GM06990 (cell line): ENCODE measurements at places on chromosomes 6 and 20.

GRCh38 chr20:61896058-61896961 is 169.4 kb downstream of the TAF4 start:
- DNase-seq: no peak

GRCh38 chr6:150212778-150213177 is 69.9 kb downstream of the PPP1R14C start:
- no peak for DNase-seq

GRCh38 chr6:161407581-161407980 is 133.7 kb upstream of the AGPAT4 start:
- DNase-seq: no peak

GRCh38 chr6:52550870-52551269 is 26.0 kb downstream of the TRAM2 start:
- no peak for DNase-seq

DNA sequence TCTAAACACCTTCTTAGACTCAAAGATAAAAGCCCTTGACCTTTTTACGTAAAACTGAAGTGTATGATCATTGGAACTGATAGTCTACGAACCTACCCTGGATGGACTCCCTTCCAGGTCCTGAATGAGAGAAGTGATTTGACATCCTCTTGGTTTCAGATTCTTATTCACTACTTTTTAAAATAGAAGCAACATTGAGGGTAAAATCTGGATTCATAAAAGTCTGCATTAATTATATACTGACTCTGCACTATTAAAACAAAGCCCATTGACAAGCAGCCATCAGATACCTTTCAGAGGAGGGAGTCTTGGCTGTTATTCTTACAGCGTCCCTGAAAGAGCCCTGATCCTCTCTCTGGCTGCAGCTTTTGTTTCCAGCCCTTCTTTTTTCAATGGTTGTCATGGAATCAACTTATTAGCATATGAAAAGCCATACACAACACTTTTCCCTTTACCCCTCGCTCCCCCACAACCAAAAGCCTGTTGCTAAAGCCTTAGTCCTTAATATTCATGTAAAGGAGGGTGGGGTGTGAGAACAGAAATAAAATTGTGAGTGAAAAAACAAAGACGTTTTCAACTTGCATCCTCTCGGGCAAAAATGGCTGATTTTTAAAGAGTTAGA is 270.0 kb upstream of the MARCKS start:
- DNase-seq: no peak

GRCh38 chr6:337805-338368 is 45.6 kb downstream of the DUSP22 start:
- DNase-seq: no peak

GRCh38 chr6:28839443-28840120 is 84.2 kb downstream of the TRIM27 start:
- no peak for DNase-seq

DNA sequence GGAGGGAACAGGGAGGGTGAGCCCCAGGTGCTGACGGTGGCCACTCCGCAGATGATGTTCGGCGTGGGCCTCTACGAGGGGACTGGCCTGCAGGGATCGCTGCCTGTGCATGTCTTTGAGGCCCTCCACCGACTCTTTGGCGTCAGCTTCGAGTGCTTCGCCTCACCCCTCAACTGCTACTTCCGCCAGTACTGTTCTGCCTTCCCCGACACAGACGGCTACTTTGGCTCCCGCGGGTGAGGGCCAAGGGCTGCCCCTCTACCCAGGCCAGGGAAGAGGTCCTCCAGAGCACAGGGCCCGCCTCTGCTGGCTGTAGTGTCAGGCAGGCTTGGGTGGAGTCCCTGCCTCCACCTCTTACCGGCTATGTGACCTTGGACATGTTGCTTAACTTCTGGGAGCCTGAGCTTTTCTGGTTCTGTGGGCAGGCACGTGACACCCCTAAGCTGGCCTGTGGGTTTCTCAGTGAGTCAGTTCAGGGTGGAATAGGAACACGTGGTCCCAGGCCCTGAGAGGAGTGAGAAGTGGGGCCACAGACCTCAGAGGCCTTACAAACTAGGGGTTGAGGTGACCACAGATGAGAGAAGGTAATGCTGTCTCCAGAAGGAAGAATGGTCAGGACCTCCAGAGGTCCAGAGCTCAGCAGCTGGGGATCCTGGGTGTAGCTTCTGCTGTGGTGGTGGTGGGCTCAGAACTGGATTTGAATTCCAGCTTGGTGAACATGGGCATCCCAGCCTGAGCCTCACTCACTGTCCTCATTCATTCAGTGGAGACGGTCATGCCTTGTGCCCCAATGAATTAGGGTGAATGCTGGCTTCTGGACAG is 11.9 kb downstream of the PCIF1 start:
- no peak for DNase-seq

DNA sequence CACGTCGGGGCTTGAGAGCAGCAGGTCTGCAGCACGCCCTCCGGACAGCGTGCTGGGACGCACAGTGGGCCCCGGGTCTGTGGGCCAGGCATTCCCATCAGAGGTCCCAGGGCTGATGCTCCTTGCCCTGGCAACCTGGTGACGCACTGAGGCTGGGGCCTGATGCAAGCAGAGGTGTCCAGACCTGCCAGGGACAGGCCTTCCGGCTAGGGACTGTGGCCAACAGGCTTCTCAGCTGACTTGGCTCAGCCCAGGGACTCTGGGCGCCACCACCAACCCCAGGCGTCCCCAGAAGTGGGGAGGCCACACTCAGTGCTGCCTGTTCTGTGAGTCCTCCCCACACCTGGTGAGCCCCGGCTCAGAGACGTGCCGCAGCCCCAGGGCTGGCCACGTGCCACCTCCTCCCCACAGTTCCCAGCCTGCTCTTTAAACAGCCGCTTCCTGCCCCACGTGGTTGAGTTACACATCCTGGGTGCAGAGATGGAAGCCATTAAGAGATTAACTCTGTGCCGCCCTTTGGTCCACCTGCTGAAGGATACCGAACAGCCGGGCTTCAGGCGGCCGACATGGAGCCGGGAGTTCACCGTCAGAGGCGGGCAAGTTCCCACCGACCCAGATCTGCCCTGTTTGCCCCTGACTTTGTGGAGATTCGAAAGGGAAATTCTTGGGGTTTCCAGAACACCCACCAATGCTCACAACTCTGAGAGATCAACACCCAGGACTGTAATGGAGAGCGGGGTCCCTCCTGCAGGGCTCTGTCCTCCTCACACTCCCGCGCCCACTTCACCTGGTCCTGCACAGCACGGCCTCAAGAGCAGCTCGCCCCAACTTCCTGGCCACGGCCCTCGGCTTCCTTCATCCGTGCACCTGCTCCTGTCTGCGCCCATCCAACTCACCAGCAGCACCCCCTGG is 37.6 kb upstream of the ZBP1 start:
- DNase-seq: no peak

DNA sequence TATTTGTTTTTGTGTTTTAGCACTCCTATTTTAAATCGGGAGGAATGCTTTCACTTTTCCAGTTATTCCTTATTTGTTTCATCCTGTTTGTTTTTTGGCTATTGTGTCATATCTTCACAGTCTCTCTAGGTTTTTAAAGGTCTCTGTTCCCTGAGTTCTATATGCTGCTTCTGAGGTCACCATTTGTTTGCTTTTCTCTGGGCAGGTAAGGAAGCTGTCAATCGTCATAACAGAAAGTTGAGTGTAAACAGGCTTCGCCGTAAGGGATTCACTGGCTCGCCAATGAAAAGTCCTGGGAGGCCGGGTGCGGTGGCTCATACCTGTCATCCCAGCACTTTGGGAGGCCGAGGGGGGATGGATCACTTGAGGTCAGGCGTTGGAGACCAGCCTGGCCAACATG is 48.7 kb upstream of the RPS6KA2 start:
- DNase-seq: no peak

DNA sequence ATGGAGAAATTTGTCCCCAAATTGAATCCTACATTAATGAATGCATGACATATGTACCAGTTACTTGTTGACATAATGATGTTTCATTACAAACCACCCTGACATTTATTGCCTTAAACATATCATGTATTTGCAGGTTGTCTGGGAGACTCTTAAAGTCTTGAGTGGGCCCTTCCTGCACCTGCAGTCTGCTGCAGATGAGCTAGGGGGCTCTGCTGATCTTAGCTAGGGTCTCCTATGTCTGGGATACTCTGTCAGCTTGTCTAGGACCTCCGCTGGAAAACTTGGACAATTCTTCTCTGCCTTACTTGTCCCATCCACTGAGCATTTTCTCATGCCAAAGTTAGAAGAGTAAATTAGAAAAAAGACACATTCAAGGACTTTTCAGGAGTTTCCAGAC is 581.6 kb downstream of the HAO1 start:
- DNase-seq: no peak

DNA sequence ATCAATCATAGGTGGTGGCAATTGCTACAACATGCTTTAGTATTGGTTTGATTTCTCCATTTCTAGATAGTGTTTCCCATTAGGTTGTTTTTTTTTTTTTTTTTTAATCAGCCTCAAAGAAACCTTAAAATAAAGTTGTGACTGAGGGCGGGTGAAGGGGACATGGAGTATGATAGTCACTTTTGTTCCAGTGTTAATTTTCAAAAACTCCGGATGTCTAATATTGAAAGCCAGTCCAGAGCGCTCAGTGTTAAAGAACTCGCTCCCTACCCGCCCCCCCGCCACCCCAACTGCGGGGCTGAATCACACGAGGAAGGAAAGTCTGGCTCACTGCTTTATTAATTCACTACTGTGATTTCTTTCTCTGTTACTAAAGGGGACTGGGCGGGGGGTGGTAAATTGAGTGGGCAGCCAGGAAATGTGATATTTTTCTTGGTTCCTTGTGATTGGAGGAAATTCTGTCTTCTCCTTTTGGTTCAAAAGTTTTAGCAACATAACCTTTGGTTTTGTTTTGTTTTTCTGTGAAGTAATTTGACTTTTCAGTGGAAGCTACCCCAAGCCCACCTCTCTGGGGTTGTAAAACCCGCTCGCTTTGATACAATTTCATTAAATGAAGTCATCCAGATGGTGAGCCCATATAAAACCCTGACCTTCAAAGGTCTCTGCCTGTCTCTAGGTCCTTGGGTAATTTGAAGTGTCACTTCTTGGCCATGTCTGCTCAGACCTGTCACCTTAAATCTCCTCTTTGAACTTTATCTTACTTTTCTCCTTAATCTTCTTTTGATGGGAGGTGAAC is 38.0 kb downstream of the TNFAIP3 start:
- DNase-seq: peak; percentile 79

DNA sequence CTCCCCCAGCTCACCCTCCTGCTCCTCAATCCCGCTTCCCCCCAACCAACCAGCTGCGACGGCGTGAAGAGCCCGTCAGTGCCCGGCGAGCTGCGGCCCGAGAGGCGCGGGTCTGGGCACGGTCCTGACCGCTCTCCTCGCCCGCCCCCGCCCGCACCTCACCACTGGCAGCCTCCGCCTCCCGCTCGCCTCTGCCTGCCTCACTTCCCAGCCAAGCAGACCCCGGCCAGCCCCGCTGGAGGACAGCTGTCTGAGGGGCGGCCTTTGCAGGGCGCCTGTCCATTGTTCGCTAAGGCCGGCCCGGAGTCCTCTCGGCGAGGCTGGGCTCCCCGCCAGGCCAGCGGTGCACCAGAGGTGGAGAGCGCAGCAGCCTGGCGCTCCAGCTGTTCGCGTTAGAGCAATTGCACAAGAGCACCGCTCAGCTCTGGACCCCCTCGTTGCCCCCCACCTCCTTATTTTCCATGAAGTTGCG is 1.3 kb downstream of the SOBP start:
- DNase-seq: peak; percentile 30

DNA sequence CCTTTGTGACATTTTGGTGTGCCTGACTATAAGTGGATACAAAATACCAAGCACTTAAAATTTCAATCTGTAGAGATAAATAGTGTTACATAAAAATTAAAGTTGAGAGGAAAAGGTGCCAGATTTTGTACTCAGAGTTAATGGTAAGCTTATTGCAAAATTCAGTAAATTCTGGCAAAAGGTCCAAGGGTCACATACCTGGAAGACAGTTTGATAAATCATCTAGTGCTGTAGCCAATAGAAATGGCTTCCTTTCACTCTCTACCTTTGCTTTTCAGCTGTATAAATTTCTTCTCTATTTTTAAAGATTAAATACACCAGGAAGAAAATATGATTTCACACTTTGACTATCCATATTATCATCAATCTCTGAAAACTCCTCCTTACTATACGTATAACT is 690.2 kb upstream of the NRSN1 start:
- no peak for DNase-seq

GRCh38 chr6:70717038-70717801 is 49.5 kb downstream of the SMAP1 start:
- peak; percentile 21 for DNase-seq

DNA sequence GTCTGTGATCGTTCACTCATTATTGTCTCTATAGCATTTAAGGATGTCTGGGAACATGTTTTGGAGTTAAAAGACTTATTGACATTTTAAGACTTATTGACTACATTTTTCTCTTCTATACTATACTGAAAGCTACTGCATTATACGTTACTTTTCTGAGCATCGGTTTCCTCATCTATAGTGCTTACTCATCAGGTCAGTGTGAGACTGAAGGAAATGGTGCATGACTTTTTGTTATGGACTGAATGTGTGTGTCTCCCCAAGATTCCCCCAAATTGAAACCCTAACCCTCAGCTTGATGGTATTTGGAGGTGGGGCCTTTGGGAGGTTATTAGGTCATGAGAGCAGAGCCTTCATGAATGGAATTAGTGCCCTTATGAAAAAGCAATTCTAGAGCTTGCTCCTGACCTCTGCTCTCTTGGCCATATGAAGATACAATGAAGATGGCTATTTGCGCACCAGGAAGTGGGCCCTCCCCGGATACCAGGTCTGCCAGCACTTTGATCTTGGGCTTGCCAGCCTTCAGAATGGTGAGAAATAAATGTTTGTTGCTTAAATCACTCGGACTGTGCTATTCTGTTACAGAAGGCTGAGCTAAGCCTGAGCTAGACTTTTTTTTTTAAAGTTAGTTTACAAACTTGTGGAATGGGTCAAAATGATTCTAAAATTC is 243.7 kb upstream of the RREB1 start:
- no peak for DNase-seq

- DNase-seq: peak; percentile 4
Observed at GRCh38 chr6:150395388-150396009, 26.7 kb downstream of the IYD start.

GRCh38 chr6:42441697-42442081 is 10.0 kb downstream of the TRERF1 start:
- DNase-seq: no peak

DNA sequence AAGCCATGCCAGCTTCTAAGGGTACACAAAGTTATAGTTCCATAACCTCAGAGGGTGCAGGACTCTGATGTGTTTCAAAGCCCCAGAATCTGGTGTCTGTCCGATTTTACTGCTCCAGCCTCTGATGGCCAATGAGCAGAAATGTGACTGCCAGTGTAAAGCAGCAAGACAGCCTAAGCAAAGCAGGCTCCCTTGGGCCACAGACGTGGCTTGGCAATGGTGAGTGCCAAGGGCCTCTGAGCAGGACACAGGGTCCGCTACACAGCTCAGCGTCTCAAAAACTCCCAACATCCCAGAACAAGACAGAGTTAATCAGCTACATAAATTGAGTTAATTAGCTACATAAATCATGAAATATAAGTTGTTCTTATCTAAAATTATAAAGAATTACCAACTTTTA is 69.2 kb downstream of the PCSK2 start:
- DNase-seq: no peak

- no peak for DNase-seq
Observed at GRCh38 chr6:3756546-3756945, 5.0 kb upstream of the PXDC1 start.
